NCI-H1436 treated with DMSO at 0.1 percent for 48 hours (cell line): ENCODE measurements at places on chromosomes 3 and 15.

DNA sequence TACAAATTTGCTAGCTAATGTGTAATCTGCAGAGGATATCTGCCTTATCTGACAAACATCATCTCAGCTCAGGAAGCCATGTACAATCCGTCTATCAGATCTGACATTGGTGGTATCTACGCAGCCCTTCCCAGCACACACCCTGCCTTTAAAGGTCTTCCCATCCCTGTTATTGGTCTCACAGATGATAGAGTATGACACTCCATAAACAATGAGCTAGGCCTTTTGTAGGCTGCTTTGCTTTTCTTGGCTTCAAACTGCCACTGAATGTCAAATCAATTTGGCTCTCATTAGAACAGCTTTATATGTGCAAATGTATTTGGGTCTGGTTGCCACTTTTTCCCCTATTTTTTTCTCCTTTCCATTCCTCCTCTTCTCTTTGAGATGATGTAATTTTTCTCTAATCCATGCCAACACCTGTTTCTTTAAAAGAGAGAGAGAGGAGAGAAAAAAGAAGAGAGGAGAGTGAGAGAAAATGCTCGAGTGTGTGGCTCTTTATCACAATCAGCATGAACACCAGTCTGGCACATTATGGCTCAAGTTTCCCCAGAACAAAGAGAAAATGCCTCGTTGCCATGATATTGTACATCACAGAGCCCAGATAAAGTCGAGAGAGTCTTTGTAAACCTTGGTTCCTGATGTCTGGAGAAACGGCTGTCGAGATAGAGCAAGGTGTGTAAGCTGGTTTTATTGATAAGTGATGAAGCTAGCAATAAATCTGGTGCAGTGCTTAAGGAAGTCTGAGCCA is 80.8 kb upstream of the DPH6 start:
- DNase-seq = no peak

DNA sequence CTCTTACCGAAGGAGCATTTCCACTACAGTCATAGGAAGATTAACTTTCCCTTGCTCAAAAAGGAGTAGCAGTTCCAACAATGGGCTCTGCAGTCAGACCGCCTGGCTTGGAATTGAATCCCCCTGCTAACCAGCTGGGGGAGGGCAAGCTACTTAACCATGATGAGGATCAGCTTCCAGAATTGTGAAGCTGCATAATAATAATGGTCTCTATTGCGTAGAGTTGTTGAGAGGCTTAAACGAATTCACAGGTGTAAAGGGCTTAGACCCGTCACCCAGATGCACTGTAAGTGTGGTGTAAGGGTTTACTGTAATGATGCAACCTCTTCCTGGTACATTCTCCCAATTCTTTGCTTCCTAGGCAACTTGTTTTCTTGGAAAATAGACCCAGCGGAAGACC is 185.2 kb upstream of the RGMA start:
- DNase-seq = no peak

DNA sequence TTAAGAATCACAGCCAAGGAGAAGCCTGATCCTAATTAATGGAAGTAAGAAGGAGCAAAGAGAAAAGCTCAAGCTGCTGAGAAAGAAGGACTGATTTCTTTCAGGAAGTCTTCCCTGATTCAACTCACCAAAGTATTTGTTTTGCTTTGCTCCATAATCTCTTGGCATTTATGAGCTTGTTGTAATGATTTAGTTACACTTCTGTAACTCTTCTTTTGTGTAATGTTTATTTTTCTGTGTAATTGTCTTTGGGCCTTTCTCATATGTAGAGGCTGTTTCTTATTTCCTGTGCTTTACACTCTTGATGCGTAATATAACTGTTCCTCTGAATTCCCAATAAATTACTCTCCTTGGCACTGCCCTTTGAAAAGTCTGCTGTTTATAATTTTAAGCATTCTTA is 80.0 kb downstream of the COL6A5 start:
- no peak for DNase-seq

- no peak for DNase-seq
Measured at GRCh38 chr15:66642514-66642913, 59.5 kb upstream of the SMAD6 start.

DNA sequence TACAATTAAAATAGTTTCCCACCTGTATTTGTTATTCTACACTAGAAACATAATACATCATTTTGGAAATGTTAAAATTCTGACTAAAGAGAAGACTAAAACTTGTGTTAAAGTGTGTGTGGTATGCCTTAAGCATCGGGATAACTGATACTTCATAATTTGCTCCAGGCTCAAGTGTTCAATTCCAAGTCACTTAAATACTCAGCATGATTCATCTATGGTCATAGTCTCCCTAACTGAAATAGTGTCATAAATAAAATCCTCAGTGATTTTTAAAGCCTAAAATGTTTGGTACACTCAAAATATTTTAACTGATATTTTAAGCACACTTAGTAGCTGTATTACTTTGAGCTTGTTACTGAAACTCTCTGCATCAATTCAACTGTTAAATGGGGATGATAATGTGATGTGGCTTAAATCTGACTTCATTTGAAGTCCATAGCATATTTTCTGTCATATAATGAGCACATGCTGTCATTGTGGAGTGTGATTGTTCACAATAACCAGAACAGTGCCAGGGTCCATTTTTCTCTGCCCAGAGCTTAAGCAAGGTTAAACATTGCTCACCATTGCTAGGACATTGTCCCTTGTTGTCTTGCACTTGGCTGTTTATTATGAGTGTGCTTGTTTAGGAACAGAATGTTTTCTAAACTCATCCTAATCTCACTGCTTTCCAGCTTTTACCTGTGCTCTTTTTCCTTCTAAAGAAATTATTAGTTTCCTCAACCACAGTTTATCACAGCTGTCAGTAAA is 122.2 kb downstream of the KLHL25 start:
- DNase-seq = no peak

GRCh38 chr15:27328608-27329007 is 357.6 kb downstream of the GABRG3 start:
- DNase-seq = no peak

DNA sequence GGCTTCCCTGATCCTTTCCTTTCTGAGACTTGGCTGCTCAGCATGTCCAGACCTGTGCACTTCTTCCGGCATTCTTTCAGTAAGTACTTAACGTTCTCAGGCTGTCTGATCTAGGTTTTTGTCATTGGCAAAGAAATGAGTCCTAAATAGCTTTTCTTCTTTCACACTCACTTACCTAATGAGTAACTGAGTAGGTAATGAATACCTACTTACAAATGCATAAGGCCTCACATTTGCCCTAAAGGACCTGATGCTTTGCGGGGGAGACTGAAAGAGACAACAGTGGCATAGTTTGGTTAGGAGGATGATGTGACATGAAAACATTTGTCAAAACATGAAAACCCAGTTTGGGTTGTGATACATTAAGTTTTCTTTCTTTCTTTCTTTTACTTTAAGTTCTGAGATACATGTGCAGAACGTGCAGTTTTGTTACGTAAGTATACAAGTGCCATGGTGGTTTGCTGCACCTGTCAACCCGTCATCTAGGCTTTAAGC is 516.7 kb upstream of the CFAP20DC start:
- DNase-seq = no peak

DNA sequence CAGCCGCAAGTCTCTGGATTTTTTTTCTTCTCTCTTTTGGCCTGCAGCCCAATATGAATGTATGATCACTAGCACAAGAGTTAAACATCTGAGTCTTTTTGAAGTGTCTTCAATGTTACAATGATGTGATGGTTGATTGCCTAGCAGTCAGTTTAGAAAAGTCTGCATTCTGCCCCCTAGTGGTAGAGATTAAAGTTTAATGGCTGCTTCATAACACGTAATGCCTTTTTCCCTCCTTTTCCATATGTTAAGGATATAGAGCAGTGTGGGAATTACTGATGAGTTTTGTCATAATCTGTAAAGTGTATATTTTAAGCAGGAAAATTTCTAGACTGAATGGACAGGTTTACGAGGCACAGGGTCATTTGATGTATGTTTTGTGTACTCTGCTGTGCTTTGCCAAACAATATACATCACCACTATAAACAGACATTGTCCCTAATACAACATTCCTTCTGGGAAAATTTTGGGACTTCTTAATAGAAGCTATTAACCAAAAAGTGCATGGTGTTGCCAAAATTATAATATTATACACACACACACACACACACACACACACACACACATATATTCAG is 1038.5 kb upstream of the NR2F2 start:
- DNase-seq = no peak

DNA sequence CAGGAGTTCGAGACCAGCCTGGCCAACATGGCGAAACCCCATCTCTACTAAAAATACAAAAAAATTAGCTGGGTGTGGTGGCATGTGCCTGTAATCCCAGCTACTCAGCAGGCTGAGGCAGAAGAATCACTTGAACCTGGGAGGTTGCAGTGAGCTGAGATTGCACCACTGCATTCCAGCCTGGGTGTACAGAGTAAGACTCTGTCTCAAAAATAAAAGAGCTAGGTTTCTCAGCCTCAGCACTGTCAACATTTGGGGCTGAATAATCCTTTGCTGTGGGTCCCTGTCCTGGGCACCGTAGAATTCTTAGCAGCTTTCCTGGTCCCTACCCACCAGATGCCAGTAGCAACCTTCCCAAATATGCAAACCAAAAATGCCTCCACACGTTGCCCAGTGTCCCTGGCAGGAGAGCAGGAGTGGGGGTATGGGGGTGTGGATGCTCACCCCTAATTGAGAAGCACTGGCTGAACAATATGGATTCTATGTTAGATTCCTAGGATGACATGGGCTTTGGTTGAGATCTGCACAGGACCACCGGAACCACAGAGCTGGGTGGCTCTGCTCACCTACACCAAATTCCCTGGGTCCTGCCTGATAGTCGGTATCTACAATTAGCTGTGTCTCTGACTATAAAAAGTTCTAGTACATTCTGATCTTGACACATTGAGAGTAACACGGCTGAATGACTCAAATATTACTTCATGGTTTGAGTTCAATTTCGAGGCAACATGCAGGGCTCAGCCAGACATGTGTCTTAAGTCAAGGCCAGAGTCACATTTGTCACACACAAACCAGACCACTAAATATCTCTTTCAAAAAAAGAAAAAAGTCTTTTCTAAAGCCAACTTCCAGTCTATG is 577.0 kb upstream of the MDFIC2 start:
- no peak for DNase-seq

DNA sequence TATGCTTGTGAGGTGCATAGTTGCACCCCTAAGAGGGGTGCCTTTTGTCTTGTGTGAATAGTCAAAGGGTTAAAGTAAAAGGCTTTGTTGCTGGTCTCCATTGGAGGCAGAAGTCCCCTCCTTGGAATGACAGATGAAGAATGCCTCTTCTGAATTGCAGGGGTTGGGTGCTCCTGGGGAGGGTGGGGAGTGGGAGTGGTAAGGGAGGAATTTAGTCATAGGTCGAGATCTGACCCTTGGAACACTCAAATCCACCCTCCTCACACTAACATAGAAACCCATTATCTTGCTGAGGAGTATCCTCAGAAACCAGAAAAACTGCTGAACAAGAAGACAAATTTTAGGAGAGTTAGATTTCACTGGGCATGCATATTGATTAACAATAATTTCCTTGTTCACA is 4.7 kb downstream of the CTXND1 start:
- no peak for DNase-seq

GRCh38 chr15:71951134-71951533 is 140.8 kb downstream of the NR2E3 start:
- no peak for DNase-seq

GRCh38 chr3:135155791-135156190 is 360.7 kb downstream of the EPHB1 start:
- no peak for DNase-seq

- no peak for DNase-seq
Measured at GRCh38 chr15:64530472-64530871, 70.1 kb downstream of the ZNF609 start.

DNA sequence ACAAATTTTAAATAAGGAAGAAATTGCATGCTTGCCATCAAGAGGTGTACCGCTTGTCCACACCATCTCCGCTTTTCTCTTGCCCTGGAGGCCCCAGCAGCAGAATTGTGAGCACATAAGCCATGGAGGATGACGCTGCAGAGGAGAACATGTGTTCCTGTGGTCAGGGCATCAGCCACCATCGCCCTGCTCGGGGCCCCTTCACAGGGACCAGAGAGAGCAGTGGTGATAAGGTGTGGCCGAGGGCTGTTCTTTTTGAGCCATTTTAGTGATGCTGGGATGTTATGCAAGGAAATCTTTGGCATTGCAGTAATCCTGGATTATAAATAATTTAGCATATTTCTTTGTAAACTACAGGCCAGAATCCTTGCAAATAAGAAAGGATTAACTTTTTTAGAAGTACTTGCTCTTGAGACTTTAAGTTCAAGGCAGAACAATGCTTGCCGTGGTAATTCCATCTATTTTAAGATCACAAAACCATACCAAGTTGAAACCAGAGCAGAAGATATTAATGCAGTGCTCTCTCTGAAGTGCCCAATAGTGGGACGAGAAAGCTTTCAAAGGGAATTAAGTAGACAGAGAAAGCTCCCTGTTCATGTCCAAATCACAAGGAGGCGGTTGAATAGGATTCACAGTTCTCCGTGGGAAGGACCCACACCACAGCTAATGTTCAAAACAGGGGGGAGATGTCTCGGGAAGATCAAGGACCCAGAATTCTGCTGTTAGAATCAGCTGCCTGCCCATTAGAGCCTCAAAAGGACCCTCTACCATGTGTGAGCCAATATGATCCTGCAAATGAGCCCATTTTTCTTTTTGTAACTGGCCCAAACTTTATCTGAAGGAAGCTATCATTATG is 338.5 kb downstream of the RORA start:
- no peak for DNase-seq

GRCh38 chr15:70851889-70852288 is 2.1 kb downstream of the LARP6 start:
- no peak for DNase-seq

DNA sequence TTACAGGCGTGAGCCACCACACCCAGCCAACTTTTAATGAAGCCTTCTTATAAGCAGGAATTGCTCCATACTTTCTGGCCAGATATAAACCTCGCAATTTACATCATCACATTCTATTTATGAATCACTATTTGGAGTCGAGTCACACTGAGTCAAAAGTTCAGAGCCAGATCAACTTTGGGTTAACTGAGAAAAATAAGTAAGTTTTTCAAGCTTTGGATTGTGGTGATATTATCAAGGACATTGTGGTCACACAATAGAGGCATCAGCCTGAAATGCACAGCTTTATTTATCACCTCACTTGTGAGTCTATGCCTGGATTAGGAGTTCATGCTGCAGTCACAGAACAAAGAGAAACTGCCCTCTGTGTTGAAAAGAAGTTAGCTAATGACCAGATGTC is 1163.5 kb downstream of the ROBO1 start:
- DNase-seq = no peak

GRCh38 chr15:40790718-40791117 is 16.2 kb upstream of the ZFYVE19 start:
- DNase-seq = no peak

DNA sequence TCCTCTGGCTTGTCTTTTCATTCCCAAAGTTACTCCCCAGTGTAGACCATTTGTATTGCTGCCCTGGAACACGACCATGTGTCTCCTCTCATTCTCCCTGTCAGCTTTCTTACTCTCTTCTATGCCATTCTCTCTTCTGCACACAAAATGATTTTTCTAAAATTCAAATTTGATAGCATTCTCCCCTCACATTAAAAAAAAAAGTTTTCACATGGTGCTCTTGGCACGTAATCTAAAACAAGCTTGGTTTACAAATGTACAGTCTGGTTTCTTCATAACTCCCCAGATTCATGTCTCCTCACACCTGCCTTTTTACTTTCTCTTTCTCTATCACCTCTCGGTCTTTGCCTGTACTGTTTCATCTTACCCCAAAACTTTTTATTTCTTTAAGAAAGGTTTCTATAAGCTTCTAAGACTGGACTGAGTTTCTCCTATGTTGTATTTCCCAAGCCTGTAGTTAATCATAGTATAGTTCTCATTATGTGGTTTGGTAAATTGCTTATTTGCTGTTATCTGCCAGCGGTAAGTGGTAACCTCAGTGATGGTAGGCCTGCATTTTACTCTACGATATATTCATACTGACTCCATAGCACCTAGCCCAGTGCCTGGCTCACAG is 31.2 kb downstream of the BCHE start:
- no peak for DNase-seq
